Upper lobe of right lung (tissue), 1 donor: ENCODE measurements at places on chromosomes 2 and 18. TPM values are rescaled to one million over a fixed set of nuclear protein-coding genes. Genes with fewer than 3 reads are reported as not detected.

RNF152 gene
- total RNA-seq = 21.2 TPM

DNA sequence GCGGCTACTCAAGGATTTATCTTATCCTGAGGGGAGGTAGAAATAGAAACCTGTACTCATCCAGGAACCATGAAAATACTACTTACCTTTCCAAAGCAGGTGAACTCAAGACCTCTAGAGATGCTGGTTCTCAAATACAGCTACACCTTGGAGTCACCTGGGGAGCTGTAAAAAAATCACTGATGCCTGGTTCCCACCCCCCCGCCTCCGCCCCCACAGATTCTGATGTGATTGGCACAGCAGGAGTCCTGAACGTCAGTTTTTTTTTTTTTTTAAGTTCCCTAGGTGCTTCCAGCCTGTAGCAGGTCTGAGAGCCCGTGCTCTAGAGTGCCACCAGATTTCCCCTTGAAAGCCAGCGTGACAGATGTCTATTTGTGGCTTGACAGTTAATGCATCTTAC, 113.6 kb downstream of the MRO start:
- peak; percentile 7 for DNase-seq
- no peak overlapping the region for H3K4me3 ChIP-seq
- H3K36me3 ChIP-seq = no peaks in the 10 kb centered on the region
- H3K27ac ChIP-seq = no peak overlapping the region

DNA sequence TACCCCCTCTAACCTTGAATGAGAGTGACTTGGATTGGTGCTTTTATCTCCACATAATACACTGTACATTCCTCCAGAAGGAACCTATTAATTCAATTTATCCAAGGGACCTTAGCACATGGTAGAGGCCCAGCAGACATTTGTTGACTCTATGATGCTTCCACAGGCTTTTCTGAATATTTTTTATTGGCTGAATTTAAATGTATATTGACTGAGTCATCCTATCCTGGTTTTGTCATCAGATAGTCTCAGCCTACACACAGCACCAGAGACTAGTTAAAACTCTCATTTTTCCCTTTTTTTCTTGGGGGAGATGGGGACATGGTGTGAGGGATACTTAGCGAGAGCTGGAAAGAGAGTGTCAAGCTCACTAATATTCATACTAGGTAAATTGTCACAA, 101.6 kb downstream of the LRRC30 start:
- no peak for DNase-seq
- H3K27me3 ChIP-seq = no peaks in the 10 kb centered on the region
- no peak overlapping the region for H3K27ac ChIP-seq
- no peaks in the 10 kb centered on the region for H3K36me3 ChIP-seq
- no peaks in the 10 kb centered on the region for H3K4me1 ChIP-seq

DNA sequence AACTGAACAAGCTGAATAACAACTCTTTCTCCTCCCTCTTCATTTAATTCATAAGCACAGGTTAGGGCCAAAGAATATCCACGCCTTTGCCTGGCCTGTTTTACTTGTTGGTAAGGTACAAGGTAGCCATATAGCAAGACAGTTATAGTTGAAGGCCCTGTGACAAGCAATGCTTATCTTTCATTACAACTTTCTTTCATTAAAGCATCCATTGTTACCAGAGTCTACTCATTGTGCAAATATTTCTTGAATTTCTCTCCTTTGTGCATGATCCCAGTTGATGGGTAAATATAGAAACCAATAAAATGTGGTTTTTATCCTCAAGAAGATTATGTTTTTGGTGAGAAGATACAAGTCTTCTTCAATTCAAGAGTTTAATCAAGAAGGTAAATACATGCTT, 140.2 kb downstream of the UBE2E3 start:
- no peaks in the 10 kb centered on the region for H3K4me1 ChIP-seq
- H3K27me3 ChIP-seq = no peaks in the 10 kb centered on the region
- H3K27ac ChIP-seq = no peak overlapping the region
- no peaks in the 10 kb centered on the region for H3K36me3 ChIP-seq
- no peak for DNase-seq
- no peak overlapping the region for H3K4me3 ChIP-seq

DNA sequence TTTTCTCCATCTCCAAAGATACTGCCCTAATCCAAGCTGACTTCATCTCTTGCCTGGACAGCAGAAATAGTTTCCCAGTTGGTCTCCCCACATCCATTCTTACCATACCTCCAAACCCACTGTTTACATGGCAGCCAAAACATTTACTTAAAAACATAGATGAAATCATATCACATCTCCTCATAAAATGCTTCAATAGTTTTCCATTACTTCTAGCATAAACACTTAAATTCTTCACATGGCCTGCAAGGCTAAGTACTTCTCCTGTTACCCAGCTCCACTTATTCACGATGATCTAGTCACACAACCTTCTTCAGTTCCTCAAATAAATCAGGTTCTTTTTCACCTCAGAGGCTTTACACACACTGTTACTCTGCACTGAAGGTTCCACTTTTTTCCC, 185.8 kb upstream of the ACVR2A start:
- no peaks in the 10 kb centered on the region for H3K4me1 ChIP-seq
- no peak overlapping the region for H3K27ac ChIP-seq
- H3K4me3 ChIP-seq = no peak overlapping the region
- H3K36me3 ChIP-seq = no peaks in the 10 kb centered on the region
- DNase-seq = no peak

SULT1C2 gene
- total RNA-seq = 5.8 TPM

COL4A3 gene
- 46.4 TPM for total RNA-seq

- peak within 1 kb of the TSS; percentile 90 for H3K27ac ChIP-seq
- H3K4me3 ChIP-seq = peak within 1 kb of the TSS; percentile 77
- no peaks in the 10 kb centered on the region for H3K27me3 ChIP-seq
- H3K36me3 ChIP-seq = no peaks in the 10 kb centered on the region
- DNase-seq = peak; percentile 91
These were observed at the start of gene TLK1 for GRCh38 chr2:171160119-171160955. TSS of gene TLK1 (minus strand) at chr2:171160893. CDS start at chr2:171160428, 465 bp downstream.
